ENCODE measurements at places on chromosomes 12 and 14.
A peak's percentile ranks its signal among the peaks of the same experiment; 100 is the strongest.

- DNase-seq = no peak
These were observed 167.7 kb downstream of the GCH1 start for GRCh38 chr14:54734966-54735365.

DNA sequence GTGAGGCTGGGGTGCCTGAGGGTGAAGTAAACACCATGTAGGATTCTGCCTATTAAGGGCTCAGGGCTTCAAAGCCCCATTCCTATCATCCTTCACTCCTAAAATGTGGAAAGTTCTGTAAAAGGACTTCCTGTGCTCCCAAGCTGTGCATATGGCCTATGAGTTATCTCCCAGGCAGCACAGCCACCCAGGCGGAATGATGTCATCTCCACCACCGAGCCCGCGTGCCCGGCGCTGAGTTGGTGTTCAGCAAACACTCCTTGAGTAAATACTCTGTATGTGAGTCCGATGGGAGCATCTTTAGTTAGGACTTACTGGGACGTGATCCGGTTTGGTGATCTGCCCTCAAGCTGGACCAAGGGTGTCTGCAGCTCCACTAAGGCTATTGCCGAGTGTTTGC is 437.3 kb downstream of the MED13L start:
- no peak for DNase-seq

DNA sequence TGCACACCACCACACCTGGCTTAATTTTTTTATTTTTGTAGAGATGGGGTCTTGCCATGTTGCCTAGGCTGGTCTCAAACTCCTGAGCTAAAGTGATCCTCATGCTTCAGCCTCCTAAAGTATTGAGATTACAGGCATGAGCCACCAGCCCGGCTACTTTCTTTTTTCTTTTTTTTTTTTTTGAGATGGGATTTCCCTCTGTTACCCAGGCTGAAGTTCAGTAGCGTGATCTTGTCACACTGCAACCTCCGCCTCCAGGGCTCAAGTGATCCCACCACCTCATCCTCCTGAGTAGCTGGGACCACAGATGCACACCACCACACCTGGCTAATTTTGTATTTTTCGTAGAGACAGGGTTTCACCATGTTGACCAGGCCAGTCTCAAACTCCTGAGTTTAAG is 51.1 kb downstream of the LIMA1 start:
- DNase-seq = no peak

GRCh38 chr12:74319886-74320285 is 217.7 kb upstream of the ATXN7L3B start:
- DNase-seq = no peak

DNA sequence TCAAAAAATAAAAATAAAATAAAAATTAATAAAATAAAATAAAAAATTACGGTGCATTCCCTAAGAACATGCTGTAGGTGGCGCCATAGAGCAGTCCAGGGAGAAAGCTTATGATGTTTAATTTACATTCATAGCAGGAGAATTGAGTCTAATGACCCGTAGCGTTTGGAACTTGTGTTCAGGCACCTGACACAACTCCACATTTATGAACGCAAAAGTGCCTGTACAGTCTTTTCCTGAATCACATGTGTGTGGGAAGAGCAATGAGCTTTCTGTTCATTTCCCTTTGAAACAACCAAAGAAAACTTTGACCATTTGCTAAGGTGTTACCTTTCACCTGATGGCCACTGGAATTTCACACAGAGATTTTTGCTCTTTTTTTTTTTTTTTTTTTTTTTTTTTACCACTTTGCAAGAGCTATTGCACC is 60.6 kb upstream of the KCNA1 start:
- DNase-seq = no peak

DNA sequence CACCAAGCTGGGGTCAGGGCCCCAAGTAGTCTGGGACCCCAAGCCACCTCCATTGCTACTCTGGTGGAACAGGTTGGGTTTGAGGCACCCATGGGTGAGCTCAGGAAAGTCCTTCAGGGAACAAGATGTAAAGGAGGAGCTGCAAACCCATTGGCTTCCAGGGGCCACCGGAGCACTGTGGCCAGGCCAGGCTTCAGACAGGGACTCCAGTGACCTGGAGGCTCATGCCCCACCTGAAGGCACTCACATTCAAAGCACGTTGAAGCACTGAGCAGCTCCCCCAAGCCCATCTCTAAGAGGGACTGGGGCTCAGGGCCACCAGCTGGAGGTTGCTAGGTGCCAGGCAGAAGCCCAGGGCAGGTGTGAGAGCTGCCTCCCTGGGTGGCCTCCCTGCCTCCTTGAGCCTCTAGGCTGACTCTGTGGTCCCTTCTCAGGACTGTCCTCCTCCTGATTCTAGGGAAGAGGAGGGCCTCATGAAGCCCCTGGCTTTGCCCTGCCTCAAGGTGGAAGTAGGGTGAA is 49.1 kb downstream of the FAM222A start:
- DNase-seq = no peak

- DNase-seq = peak; percentile 36
These were observed 846.7 kb downstream of the TMEM121 start for GRCh38 chr14:106372870-106373652.
